ENCODE measurements at places on chromosomes 12 and 14.

GRCh38 chr14:67663633-67664032 is 10.8 kb downstream of the VTI1B start:
- DNase-seq, result no peak

- no peak for DNase-seq
Measured at GRCh38 chr12:592024-592505, 71.2 kb downstream of the NINJ2 start.

DNA sequence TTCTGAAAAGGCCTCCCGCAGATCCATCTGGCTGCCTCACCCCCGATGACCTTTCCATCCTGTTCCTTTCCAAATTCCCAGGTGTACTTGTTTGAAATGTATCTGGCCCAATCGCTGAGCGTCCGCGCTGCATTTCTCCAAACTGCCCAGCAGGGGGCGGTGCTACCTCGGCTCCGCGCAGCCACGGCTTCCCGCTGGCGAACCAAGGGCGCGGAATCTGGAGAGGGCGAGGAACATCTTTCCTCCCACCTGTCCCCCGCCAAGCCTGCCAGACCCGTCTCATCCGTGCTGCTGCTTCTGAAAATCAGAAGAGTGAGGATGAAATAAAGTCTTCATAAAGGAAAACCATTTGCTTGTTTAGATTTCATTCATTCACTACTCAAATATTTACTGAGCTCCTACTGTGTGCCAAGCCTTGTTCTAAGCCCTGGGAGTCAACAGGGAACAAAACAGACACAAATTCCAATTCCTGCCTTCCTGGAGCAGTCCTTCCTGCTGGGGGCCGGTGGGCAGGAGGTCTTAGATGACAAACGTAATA is 16.8 kb upstream of the MYL2 start:
- DNase-seq, result peak; percentile 48

- no peak for DNase-seq
Measured at GRCh38 chr14:50044042-50044651, 72.2 kb downstream of the VCPKMT start.

- DNase-seq, result no peak
Measured at GRCh38 chr12:5907807-5908206, 37.3 kb downstream of the ANO2 start.

GRCh38 chr12:13100605-13100881 is 2.9 kb downstream of the GSG1 start:
- DNase-seq, result no peak

DNA sequence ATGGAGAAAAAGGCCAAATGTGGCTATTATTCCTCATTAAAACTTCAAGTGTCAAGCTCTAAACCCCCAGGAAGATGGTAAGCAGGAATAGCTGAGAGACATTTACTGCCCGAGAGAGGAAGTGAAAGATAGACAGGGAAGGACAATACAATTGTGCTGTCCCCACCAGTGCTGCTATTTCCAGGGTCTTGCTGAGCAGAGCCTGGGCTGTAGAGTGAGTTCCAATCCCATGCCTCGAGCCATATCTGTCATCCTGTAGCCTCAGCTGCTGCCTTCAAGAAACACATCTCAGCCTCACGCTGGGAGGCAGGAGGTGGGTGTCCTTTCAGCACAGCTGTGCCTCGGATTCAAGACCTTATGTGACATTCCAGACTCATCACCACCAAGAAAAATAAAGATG is 114.0 kb downstream of the RPAP3 start:
- no peak for DNase-seq

Measured in CD4-positive, alpha-beta T cell treated with Interleukin-1 beta for 1 hour (primary cell).